ENCODE measurements at places on chromosomes 13 and 19. TPM values are rescaled to one million over a fixed set of nuclear protein-coding genes. Genes with fewer than 3 reads are reported as not detected.
A peak's percentile ranks its signal among the peaks of the same experiment; 100 is the strongest.

The CYP4F12 gene
- not detected for polyA plus RNA-seq

The PLIN4 gene
- polyA plus RNA-seq, result 0.11 TPM

The COL4A1 gene
- not detected for polyA plus RNA-seq

The FGF14 gene
- polyA plus RNA-seq, result not detected

The ZNF649 gene
- 14.3 TPM for polyA plus RNA-seq

- DNase-seq, result no peak
- no peaks in the 10 kb centered on the region for H3K4me1 ChIP-seq
- H3K4me3 ChIP-seq, result no peak overlapping the region
- no peaks in the 10 kb centered on the region for H3K27me3 ChIP-seq
- no peak overlapping the region for H3K27ac ChIP-seq
- H3K36me3 ChIP-seq, result no peaks in the 10 kb centered on the region
Observed at GRCh38 chr13:38767506-38768265, 80.8 kb downstream of the FREM2 start.

DNA sequence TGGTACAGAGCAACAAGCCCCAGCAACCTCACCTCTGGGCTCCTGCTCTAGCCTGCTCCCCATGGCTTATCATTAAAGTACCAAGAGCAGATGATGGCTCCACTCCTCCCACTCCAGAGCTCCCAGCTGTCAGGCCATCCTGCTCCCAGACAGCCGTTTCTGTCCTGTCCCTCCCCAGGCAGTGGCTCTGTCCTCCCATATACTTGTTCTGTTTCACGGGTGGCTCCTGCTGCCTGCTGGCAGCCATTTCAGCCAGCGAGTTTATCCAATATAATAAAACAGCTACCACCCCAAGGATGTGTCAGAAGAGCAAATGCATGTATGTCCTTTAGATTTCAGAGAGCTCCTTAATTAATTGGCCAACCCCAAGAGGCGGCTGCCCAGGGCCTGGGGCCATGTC, 79.4 kb upstream of the VSTM2B start:
- H3K4me3 ChIP-seq, result no peak overlapping the region
- no peaks in the 10 kb centered on the region for H3K36me3 ChIP-seq
- H3K4me1 ChIP-seq, result no peaks in the 10 kb centered on the region
- no peak for DNase-seq

- H3K4me1 ChIP-seq, result no peaks in the 10 kb centered on the region
- no peaks in the 10 kb centered on the region for H3K27me3 ChIP-seq
- H3K4me3 ChIP-seq, result no peak overlapping the region
- DNase-seq, result no peak
- H3K27ac ChIP-seq, result no peak overlapping the region
- H3K36me3 ChIP-seq, result no peaks in the 10 kb centered on the region
Observed at GRCh38 chr13:75682326-75682725, 46.2 kb downstream of the LMO7 start.

DNA sequence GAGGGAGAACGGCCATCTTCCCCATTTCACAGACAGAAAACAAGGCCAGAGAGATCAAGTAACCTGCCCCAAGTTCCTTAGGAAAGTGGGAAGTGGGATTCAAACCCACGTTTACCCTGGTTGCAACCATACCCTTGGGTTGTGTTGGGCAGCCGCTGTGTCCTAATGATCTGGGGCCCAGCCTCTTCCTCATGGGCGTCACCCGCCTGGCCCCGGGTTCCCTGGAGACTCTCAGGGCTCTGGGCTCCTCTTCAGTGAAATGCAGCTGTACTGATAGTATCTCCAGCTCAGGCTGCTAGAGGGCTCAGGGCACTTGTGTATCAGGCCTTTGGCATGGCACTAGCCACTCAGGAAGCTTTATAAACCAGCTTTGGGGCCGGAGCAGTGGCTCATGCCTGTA, 9.8 kb downstream of the TMED1 start:
- H3K36me3 ChIP-seq, result no peaks in the 10 kb centered on the region
- DNase-seq, result no peak
- H3K27ac ChIP-seq, result peak overlapping the region; percentile 7
- no peaks in the 10 kb centered on the region for H3K27me3 ChIP-seq
- no peaks in the 10 kb centered on the region for H3K4me1 ChIP-seq

DNA sequence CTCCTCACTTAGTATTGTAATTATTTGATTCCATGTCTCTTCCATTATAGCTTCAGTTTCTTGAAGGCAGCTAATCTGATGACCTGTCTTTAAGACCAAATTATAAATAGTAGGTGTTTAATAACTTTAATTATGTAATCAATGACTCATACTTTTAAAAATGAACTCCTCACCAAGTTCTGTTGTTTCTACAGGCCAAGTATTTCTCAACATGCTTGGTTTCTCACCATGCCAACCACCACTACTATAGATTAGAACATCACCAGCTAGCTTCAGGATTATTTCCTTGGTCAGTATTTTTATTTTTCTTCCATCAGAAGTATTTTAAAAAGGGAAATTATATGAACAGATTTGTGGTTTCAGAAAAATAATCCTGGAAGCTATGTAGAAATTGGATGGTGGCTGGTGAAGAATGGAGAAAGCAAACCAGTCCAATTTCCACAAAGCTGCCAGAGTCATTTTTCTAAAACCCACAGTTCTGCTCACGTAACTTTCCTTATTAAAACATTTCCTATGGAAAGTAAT, 237.7 kb upstream of the DACH1 start:
- no peaks in the 10 kb centered on the region for H3K27me3 ChIP-seq
- no peaks in the 10 kb centered on the region for H3K36me3 ChIP-seq
- H3K27ac ChIP-seq, result no peak overlapping the region
- DNase-seq, result no peak
- no peaks in the 10 kb centered on the region for H3K4me1 ChIP-seq

DNA sequence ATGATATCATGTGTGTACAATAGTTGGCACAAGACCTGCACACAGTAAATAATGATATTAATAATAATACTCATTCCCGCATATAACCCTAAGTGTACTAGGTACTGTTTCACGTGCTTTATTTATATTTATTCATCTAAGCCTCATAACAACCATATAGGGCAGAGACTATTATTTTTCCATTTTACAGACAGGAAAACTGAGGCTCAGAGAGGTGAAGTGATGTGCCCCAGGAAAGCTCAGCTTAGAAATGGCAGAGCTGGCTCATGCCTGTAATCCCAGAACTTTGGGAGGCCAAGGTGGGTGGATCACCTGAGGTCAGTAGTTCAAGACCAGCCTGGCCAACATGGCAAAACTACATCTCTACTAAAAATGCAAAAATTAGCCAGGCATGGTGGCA, 13.6 kb downstream of the ACP7 start:
- no peaks in the 10 kb centered on the region for H3K4me1 ChIP-seq
- no peak overlapping the region for H3K27ac ChIP-seq
- no peaks in the 10 kb centered on the region for H3K36me3 ChIP-seq
- no peak overlapping the region for H3K4me3 ChIP-seq
- H3K27me3 ChIP-seq, result no peaks in the 10 kb centered on the region

- peaks cover 34% of the 10 kb centered on the region for H3K4me1 ChIP-seq
- H3K27ac ChIP-seq, result no peak overlapping the region
- H3K27me3 ChIP-seq, result no peaks in the 10 kb centered on the region
- no peaks in the 10 kb centered on the region for H3K36me3 ChIP-seq
Observed at GRCh38 chr19:35140962-35141836, 1.9 kb upstream of the FXYD7 start.

- no peaks in the 10 kb centered on the region for H3K27me3 ChIP-seq
- no peaks in the 10 kb centered on the region for H3K36me3 ChIP-seq
- no peak for DNase-seq
- no peak overlapping the region for H3K4me3 ChIP-seq
- H3K4me1 ChIP-seq, result no peaks in the 10 kb centered on the region
Observed at GRCh38 chr19:31317570-31317969, 31.7 kb downstream of the TSHZ3 start.

DNA sequence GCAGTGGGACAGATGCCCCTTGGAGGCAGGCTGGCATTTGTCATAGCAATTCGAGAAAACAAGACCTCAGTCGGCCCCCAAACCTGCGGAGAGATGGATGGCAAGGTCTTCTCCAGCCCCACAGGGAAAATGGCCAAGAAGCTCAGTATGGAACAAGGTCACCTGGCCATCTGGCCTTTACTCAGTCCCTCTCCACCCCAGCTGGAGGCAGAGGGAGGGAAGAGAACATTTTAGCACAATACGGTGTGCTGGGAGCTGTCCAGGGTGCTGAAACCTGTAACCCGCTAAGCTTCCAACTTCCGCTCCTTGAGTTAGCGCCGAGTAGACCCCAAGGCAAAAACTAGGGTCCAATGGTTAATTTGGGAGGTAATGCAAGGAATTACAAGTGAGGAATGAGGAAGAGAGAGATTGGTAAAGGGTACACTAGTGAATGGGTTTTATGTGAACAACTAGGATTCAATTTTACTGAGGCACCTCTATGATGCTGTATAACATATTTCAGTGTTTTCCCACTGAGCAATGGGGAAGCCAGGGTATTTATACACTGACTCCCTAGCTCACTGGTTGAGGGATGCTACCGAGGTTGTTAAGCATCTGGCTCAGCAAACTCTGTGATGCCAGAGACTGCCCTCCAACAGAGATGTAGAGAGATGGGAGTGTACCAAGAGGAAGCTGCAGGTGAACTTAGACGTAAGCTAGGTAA, 64.3 kb downstream of the CACNA1A start:
- peak; percentile 2 for DNase-seq
- no peak overlapping the region for H3K4me3 ChIP-seq
- no peaks in the 10 kb centered on the region for H3K27me3 ChIP-seq
- H3K36me3 ChIP-seq, result no peaks in the 10 kb centered on the region
- H3K4me1 ChIP-seq, result no peaks in the 10 kb centered on the region

- H3K4me3 ChIP-seq, result no peak overlapping the region
- H3K27me3 ChIP-seq, result no peaks in the 10 kb centered on the region
- no peaks in the 10 kb centered on the region for H3K4me1 ChIP-seq
- H3K27ac ChIP-seq, result no peak overlapping the region
- DNase-seq, result no peak
Observed at GRCh38 chr13:61765181-61765742, 349.6 kb upstream of the PCDH20 start.

- H3K27ac ChIP-seq, result no peak overlapping the region
- H3K27me3 ChIP-seq, result no peaks in the 10 kb centered on the region
- DNase-seq, result no peak
Observed at GRCh38 chr19:51327066-51328001, 14.6 kb downstream of the VSIG10L start.

- no peaks in the 10 kb centered on the region for H3K27me3 ChIP-seq
- H3K36me3 ChIP-seq, result no peaks in the 10 kb centered on the region
- DNase-seq, result no peak
- no peak overlapping the region for H3K27ac ChIP-seq
- no peak overlapping the region for H3K4me3 ChIP-seq
Observed at GRCh38 chr19:20245309-20245708, 78.3 kb downstream of the ZNF486 start.

- H3K4me1 ChIP-seq, result peaks cover 4% of the 10 kb centered on the region
- DNase-seq, result peak; percentile 28
- H3K4me3 ChIP-seq, result no peak overlapping the region
- H3K36me3 ChIP-seq, result no peaks in the 10 kb centered on the region
Observed at GRCh38 chr13:46389457-46390451, 2.7 kb upstream of the RUBCNL start.

DNA sequence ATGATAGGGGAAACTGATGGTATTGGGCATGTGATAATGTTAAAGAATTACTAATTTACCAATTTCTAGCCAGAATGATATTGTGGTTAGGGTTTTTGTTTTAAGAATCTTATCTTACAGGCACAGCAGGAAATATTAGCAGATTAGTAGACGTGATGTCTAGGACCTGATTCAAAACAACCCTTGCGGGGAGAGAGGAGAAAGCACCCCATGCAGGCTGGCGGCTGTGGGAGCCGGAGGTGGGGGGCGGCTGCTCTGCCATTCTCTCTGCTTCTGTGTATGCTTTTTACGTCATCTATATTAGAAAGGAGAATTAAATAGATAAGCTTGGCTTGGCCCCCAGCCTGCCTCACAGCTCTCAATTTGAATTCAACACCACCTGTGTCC, 41.5 kb downstream of the MLLT1 start:
- no peaks in the 10 kb centered on the region for H3K36me3 ChIP-seq
- H3K4me3 ChIP-seq, result no peak overlapping the region

GRCh38 chr19:6589711-6590257, 1.2 kb downstream of the CD70 start:
- no peak overlapping the region for H3K27ac ChIP-seq
- peak overlapping the region; percentile 56 for H3K4me3 ChIP-seq
- no peak for DNase-seq
- no peaks in the 10 kb centered on the region for H3K27me3 ChIP-seq

DNA sequence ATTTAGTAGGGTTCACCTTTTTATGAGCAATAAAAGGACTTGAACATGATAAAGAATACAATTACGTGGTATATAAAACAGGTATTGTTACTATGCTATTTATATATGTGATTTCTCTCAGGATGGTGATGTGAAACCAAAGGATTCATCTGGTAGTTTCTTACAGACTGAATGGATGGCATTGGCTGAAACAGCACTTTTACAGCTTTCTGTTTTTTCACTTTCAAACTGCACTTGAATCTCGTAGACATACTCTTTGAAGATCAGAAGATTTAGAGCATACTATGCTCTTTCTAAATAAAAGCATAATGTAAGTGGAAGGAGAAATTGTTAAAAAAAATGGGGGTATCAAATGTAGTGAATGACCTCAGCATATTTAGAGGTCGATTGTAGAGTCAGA, 354.8 kb downstream of the HS6ST3 start:
- no peaks in the 10 kb centered on the region for H3K4me1 ChIP-seq
- H3K4me3 ChIP-seq, result no peak overlapping the region
- DNase-seq, result no peak
- H3K27ac ChIP-seq, result no peak overlapping the region
- no peaks in the 10 kb centered on the region for H3K27me3 ChIP-seq
